Fibroblast of skin of abdomen (primary cell): ENCODE measurements at places on chromosomes 6 and 20.

DNA sequence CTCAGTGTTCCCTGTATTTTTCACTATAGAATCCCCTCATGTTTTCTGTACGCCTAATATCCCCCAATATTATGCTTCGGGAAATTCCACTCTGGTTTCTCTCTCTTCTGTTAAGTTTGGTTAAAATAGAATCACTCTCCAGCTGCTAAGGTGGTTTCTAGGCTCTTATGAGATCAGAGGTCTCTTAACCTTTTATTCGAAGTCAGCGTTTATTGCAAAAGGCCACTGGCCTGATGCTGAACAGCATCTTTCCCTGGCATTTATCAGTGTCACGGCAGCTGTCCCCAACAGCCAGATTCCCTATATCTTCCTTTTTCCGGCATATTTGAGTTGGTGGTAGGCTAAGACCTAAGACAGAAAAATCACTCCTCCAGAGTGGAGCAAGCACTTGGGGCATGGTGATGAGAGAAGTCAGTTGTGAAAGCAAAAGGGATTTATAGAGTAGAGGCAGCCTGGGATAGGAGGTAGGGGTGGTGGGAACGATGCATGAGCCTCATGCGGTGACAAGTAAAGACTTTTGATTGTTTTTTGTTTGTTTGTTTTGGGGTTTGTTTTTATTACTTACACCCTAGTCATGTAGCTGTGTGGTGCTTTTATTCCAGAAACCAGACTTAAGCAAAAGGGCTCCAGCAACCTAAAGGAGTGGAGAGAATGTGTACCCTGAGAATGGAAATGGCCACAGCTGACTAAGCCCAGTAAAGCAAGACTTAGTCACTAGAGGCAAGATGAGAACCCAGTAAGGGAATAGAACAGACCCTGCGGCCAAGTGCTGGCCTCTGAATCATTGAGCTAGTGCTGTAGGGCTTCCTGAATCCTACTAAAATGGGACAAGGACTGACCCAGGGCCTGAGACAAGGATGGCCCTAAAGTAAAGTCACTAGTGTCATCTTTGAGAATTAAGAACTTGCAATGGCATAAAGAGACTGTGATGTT is 233.0 kb upstream of the PRND start:
- peak; percentile 63 for DNase-seq

- no peak for DNase-seq
Observed at GRCh38 chr6:137165375-137166246, 7.8 kb downstream of the IL22RA2 start.

DNA sequence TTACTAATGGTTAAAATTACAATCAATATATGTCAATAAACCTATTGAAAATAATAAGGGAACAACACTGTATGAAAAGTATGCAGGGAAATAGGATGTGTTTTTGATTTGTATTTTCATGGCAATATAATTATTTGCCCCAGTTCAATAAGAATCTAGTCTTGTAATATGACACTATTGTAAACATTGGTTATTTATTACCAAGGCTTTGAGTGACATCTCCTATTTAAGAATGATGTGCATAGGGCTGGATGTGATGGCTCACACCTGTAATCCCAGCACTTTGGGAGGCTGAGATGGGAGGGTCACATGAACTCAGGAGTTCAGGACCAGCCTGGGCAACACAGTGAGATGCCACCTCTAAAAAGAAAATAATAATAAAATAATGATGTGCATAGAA is 78.6 kb upstream of the DTNBP1 start:
- no peak for DNase-seq

- peak; percentile 82 for DNase-seq
Observed at GRCh38 chr20:33518071-33518470, 28.2 kb downstream of the CBFA2T2 start.

- no peak for DNase-seq
Observed at GRCh38 chr20:12455148-12455547, 537.5 kb downstream of the BTBD3 start.

DNA sequence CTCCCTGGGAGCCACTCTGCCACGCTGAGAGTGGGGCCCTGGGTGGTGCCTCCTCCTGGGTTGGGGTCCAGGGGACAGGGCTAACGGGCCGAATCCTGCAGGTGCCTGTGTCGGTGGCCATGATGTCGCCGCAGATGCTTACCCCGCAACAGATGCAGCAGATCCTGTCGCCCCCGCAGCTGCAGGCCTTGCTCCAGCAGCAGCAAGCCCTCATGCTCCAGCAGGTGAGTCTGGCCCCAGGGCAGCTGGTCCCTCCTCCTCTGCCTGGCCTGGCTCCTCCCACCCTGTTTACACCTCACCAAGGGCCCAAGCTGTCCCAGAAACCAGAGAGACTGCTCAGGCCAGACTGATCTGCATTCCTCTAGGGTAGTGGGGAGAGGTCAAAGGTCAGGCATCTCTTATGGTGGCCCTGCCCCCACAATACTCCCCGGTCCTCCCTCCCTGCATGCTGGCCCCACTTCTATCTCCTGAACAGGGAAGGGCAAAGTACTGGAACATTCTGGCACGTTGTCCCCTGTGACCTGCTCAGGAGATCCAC is 38.6 kb downstream of the FOXP4 start:
- DNase-seq: no peak
